Trophoblast cell (in vitro differentiated cells and primary cell): ENCODE measurements at places on chromosomes 6 and 20.

GRCh38 chr6:148112851-148113319 is 229.8 kb upstream of the SASH1 start:
- DNase-seq, result peak; percentile 12

DNA sequence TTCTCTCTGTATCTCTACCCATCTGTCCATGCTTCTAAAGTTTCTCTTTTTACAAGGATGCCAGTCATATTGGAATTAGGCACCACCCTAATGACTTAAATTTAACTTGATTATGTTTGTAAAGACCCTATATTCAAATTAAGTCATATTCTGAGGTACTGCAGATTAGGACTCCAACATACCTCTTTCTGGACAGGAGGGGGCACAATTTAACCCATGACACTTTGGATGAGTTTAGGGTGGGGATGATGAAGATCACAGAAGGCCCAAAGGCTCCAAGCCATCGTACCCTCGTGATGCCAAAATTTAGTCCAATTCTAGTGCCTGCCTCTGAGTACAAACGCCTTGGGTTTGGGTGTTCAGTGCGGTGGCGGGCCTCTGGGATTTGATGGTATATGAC is 15.0 kb upstream of the NKX2-2 start:
- no peak for DNase-seq

DNA sequence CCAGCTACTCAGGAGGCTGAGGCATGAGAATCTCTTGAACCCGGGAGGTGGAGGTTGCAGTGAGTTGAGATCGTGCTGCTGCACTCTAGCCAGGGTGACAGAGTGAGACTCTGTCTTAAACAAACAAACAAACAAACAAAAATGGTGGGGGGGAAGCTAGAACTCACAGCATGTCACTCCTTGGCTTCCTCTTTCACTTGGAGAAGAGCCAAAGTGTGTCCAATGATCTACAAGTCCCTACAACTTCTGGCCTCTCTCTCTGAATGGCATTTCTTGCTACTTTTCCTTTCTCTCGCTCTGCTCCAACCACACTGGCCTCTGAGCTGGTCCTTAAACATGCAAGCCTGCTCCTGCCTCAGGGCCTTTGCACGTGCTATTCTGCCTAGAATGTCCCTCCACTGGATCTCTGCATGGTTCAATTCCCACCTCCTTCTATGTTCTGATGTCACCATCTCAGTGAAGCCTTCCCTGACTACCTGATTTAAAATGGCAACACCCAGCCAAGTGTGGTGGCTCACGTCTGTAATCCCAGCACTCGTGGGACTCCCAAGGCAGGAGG is 8.1 kb downstream of the TLDC2 start:
- peak; percentile 71 for DNase-seq

DNA sequence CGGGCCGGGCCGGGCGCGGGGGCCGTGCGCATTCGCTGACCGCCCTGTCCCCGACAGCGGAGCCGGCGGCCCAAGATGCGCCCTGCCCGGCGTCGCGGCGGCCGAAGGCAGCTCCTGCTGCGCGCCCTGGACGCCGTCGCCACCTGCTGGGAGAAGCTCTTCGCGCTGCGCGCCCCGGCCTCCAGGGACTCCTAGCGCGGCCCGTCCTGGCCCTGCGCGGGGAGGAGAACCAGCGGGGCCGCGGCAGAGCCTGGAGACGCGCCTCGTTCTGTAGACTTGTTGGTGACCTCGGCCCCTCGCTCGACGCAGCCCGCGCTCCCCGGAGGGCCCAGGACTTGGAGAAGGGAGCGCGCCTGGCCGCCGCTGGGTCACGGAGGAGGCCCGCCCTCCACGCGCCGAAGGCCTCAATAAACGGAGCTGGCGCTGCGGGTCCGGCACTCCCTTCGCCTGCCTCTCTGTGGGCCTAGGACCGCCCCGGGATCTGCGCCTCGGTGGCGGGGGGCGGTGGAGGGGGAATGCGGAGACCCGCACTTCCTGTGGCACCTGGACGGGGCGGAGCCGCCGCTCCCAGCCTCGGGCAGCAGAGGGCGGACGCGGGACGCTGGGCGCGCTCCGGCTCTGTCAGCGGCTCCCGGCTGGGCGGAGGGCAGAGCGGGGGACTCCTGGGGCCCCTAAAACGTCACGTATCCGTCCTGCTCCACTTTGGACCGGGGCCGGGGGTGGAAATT is 2.7 kb downstream of the C20orf204 start:
- peak; percentile 53 for DNase-seq

DNA sequence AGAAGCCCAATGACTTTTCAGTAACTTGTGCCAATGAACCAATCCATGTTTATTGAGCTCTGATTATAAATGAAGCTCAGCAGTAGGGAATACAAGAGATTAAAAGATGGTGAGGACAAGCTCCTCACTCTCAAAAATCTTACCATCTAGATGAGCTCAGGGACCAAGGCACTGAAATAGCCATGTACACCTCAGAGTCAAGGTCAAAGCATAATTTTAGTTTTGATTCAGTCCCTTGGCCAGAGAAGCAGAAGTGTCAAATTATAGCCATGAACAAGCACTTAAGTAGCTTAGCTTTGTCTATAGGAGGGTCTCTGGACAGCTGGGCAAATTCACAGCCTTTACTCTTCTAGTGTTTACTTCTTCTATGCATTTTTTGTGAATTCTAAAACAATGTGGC is 131.0 kb upstream of the DTNBP1 start:
- no peak for DNase-seq

- DNase-seq, result no peak
Observed at GRCh38 chr6:55450005-55450404, 122.7 kb downstream of the GFRAL start.
